Left colon (tissue), 2 donors: ENCODE measurements at places on chromosomes 3 and 15. TPM values are rescaled to one million over a fixed set of nuclear protein-coding genes. Genes with fewer than 3 reads are reported as not detected.

DNA sequence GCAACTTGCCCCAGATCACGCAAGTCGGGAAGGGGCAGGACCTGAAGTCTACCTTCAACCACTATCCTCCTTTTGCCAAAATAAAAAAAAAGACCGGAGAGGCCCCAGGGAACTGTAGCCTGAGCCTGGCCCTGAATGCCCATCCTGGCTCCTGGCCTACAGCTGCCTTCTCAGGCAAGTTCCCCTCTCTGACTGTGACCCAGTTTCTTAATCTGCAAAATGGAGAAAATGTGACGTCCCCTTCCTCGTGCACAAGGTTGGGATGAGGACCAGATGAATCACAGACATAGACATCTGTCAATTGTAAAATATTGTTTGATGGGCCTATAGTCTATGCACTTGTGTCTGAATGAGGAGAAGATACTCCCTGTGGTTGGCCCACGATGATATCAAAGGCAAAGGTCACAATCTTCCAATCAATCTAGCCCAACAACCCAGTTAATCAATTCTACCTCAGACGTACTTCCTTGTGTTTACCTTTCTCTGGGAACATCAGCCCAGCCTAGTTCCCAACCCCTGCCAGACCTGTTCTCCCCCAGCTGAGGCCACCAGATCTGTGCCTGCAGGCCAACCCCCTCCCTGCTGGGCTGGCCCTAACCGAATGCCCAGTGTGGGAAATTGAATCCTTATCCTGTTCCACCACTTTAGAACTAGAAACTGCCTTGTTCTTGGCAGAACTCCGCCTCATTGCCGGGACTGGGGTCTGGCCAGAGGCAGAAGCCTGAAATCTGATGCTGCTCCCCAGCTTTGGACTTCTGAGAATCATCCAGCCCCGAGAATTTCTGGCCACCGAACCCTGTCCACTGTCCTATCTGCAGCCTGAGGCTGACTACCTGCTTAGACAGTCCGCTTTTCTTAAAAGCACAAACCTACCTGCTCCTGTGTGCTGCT, 101.8 kb upstream of the LIPC start:
- peak; percentile 34 for DNase-seq

PPP1R2 gene
- 50.5 TPM for total RNA-seq

HGD gene
- total RNA-seq = 40.5 TPM

PRR23A gene
- total RNA-seq = not detected

DNA sequence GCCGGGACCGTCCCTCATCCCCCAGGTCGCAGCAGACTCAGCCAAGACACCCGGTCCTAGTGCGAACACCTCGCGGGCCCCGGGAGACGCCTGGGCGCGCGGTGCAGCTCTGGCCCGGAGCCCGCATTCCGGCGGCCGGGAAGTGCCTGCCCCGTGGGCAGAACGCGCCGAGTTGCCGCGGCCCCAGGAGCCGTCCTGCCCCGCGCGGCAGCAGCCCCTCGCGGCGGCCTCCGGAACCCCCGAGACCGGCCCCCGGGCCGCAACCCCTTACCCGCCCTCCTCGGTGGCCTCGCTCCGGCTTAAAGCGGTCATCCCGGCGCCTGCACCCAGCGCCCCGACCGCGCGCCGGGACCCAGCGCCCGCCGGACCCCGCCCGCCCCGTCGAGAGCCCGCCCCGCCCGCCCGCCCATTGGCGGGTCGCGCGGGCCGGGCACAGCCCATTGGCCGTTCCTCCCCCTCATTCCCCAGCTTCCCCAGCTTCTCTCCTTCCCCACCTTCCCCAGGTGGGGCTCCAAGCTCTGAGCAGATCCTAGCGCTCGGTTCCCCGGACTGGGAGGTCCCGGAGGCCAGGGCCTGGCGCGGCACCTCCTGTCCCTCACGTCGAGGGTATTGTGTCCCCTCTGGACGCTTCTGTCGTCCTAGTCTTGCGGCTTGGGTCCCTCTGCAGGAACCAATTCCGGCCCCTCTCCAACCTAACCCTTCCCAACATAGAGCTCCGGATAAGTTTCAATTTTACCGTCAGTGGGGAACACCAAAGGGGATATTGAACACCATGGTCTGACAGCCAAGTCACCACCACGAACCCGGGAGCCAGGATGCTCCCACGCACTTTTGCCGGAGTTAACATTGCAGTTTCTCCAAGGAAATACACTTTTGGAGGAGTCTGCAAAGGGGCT, at the start of gene GRAMD2A:
Gene GRAMD2A (minus strand): TSS at position 328 of the 896 bp plus-strand sequence.
- DNase-seq = no peak

DNA sequence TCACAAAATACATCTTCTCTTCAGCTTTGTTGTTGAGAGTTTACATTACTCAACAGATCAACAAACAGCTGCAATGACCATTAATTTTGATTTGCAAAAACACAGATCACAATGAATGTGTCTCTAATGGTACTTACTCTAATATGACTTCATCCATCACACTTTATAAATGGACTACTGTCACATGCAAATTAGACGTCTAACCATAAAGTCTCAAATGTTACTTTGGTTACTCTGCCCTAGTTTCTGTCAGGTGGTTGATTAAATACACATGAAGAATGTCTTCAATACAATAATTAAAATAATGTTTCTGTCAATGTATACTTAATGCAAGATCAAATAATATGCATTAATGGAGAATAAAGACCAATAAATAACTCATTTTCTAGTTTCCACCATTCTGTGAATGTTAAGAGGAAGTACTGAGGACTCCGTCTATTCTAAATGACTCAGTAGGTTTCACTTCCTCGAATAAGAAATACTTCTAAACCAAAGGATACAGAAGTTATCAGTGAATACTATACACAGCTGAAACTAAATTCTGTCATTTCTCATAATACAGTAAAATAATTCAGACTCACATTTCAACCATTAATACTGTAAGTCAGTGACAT, 145.8 kb downstream of the CBLB start:
- DNase-seq = no peak

DNA sequence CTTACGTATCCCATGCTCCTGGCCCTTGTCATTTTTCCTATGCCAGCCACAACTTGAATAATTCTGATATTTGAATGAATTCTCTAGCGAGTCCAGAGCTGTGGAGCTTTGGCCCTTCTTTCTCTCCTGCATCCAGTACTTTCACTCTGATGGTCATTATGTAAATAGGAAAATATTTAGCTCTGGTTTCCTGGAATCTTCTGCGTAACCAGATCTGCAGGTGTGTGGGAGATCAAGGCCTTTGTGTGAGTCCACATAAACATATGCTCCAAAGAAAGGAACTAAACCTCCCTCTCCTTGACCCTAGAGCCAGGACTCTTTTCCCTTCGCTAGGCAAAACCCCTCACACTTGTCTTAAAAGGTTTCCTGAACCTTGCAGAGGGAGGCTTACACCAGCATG, 132.5 kb upstream of the THBS1 start:
- DNase-seq = no peak

DNA sequence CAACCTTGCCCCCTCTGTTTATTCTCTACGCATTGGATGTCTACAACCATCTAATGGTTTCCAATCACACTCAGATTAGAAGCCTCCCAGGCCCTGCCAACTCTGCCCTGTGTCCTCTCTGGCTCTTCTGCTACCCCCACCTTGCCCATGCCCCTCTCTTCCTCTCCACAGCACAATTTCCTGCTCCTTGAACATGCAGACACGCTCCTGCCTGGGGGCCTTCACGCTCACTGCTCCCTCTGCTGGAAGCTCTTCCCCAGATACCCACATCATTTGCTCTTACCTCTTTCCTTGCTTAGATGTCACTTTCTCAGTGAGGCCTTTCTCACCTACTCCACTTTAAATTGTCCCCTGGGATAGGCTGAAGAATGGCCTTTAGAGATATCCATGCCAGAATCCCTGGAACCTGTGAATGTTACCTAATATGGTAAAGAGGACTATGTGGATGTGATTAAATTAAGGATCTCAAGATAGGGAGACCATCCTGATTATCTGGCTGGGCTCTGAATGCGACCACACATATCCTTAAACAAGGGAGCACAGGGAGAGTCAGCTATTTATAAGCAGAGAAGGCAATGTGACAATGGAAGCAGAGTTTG, 9.9 kb downstream of the KY start:
- DNase-seq = no peak

DNA sequence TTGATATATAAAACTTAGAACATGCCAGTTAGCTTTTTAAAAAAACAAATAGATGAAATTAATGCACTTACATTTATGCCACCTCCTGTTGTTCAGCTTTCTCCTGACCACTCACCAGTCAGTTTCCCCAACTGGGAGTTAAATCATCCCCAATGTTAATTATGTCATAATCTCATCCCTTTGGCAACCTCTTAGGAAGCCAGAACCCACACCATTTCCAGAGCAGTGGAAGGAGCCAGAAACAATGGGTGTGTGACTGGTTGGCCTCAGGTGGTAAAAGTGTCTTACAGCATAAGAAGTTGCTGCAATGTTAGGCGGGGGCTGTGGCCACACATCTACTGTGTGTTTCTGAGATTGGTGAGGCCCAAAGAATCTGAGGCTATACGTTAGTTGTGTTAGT, 46.5 kb upstream of the MITF start:
- no peak for DNase-seq

GOLGA8J gene
- total RNA-seq = not detected

- DNase-seq = no peak
These were observed 20.9 kb downstream of the SHOX2 start for GRCh38 chr3:158085358-158085757.

KLHL40 gene
- total RNA-seq = not detected

ZCWPW2 gene
- 0.42 TPM for total RNA-seq

GRCh38 chr3:188421836-188422540, 268.0 kb downstream of the LPP start:
- DNase-seq = no peak

DNA sequence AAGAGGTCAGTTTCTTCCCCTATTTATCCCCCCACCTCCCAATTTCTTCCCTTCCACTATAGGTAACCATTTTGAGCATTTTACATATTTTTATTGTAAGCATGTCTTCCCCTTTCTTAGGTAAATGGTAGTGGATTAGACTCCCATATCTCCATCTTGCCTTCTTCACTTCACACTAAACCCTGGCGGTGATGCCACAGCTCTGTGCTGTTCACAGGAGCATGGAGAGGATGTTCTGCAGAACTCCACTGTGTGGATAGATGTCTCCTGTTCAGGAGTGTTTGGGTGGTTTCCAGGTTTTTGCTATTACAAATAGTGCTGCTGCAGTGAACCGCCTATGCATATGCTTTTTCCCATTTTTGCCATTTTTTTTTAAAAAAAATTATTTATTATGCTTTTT, 182.7 kb downstream of the NSMCE3 start:
- no peak for DNase-seq

- no peak for DNase-seq
These were observed 11.7 kb downstream of the CHDH start for GRCh38 chr3:53834429-53835095.

- peak; percentile 23 for DNase-seq
These were observed 33.3 kb downstream of the TM4SF18 start for GRCh38 chr3:149299938-149300801.

- no peak for DNase-seq
These were observed 129.1 kb upstream of the MBNL1 start for GRCh38 chr3:152139651-152140050.

MASP1 gene
- 3.7 TPM for total RNA-seq

SCN11A gene
- total RNA-seq = 0.12 TPM

GRCh38 chr15:95494971-95495541, 835.4 kb upstream of the NR2F2 start:
- no peak for DNase-seq

GRCh38 chr3:98763076-98763475, at the start of gene ST3GAL6:
Gene ST3GAL6, plus strand, starts transcription at chr3:98763340. Its CDS starts 5,101 bp downstream, at chr3:98768441.
- DNase-seq = peak; percentile 11

SPINK8 gene
- total RNA-seq = not detected

FANCD2OS gene
- not detected for total RNA-seq

- DNase-seq = no peak
These were observed 3.7 kb downstream of the SENP7 start for GRCh38 chr3:101509281-101509680.

CSPG5 gene
- total RNA-seq = 0.47 TPM

DNA sequence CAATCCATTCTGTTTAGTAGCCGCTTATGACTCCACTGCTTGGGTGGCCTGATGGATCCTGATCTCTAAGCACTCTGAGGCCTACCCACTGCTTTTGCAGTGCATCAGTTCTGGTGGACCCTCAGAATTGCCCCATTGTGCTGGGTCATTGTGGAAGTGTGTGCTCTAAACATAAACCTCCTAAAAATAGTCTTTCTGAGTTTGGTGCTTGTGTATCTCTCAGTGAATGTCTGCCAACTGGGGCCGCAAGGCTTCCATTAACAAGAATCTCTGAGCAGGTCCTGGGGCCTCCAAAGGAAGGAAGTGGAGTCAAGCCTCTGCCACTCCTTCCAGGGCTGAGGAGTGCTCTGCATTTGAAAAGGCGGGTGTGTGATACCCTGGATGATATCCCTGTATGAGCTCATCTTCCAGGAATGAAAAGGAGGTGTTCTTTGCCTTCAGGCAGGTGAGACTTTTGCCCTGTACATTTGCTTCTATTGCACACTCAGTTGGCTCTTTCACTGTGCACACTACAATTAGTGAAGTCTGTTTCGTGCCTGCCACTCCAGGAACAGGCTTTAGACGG, 80.0 kb upstream of the CACNA2D3 start:
- DNase-seq = no peak

- DNase-seq = no peak
These were observed 720.6 kb upstream of the CBLB start for GRCh38 chr3:106589311-106589942.

DNA sequence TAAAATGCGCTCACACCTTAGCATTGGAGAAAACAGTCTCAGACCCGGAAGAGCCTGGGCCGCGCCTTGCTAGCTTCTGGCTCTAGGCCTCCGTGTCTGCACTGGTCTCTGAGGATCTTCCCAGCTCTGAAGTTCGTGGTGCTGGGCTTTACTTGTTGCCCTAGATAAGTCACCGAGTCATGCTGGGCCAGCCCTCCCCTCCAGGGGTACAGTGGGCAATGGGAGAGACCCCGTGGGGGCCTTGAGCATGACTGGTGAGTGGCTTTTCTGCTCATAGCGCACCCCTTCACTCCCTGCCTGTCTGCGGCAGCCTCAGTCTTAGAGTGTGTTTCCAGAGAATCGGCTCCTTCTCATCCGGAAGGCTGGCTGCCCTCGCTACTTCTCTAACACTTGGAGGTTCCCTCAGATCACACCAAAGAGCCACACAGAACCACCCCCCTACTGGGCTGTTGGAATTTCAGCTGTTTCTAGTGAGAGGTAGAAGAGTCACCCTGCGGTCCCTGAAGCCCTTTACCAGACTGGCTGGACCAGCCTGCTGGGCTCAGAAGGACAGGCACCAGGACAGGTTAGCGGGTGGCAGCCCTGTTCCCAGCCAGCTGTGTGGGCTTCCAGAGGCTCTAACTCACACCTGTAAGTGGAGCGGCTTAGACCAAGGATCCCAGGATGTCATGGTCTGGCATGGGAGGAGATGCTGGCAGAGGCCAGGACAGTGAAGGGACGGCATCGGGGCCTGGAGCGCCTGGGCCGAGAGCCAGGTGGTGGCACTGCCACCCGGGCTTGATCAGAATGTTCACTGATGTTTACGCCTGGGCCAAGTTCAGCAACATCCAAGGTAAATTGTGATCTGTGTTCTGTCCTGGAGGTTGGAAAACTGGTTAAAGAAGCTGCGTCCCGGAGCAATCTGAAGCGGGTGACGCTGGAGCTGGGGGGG, 17.9 kb downstream of the ALDH1A3 start:
- no peak for DNase-seq

CLRN1 gene
- not detected for total RNA-seq
